Tongue (tissue), 3 donors: ENCODE measurements at places on chromosomes 1 and 21. TPM values are rescaled to one million over a fixed set of nuclear protein-coding genes. Genes with fewer than 3 reads are reported as not detected.

OLIG2 gene
- not detected for total RNA-seq

HMGN1 gene
- 188 TPM for total RNA-seq

SMAP2 gene
- total RNA-seq, result 8.8 TPM

FAM43B gene
- not detected for total RNA-seq

BCL2L15 gene
- total RNA-seq, result 0.41 TPM

LCE1D gene
- not detected for total RNA-seq

PFKFB2 gene
- 9.5 TPM for total RNA-seq

GCSAML gene
- 0.72 TPM for total RNA-seq

C1orf94 gene
- not detected for total RNA-seq

CCDC17 gene
- not detected for total RNA-seq

OR2M3 gene
- not detected for total RNA-seq

NGF gene
- 2.3 TPM for total RNA-seq

MAN1A2 gene
- total RNA-seq, result 46.0 TPM

LMNA gene
- 721 TPM for total RNA-seq

NLRP3 gene
- 3.8 TPM for total RNA-seq

TSTD1 gene
- 53.9 TPM for total RNA-seq

CR2 gene
- not detected for total RNA-seq
